A549 treated with CORT108297 at 1 μM for 4 hours (cell line): ENCODE measurements at places on chromosomes 5 and 9. TPM values are rescaled to one million over a fixed set of nuclear protein-coding genes. Genes with fewer than 3 reads are reported as not detected.

Gene SLC6A19
- 0.01 to 0.03 TPM (median 0.01 TPM) in 3 of 5 replicates, not detected in the others for total RNA-seq

Gene SPINK13
- 0.10 TPM in 1 of 5 replicates, not detected in the others for total RNA-seq

Gene RNF14
- 43.4 to 60.2 TPM (median 51.8 TPM) in 5 replicates for total RNA-seq

Gene COL15A1
- 0.39 to 0.80 TPM (median 0.51 TPM) in 5 replicates for total RNA-seq

Gene BAAT
- total RNA-seq: 0.33 to 0.60 TPM (median 0.41 TPM) in 5 replicates

Gene FREM1
- total RNA-seq: not detected in 5 replicates

Gene DMRT3
- not detected in 5 replicates for total RNA-seq

Gene KCNMB1
- not detected in 5 replicates for total RNA-seq

Gene MCC
- total RNA-seq: 0.22 to 0.70 TPM (median 0.35 TPM) in 5 replicates

Gene NR6A1
- 1.2 to 1.8 TPM (median 1.7 TPM) in 5 replicates for total RNA-seq

Gene SCAI
- 1.2 to 1.8 TPM (median 1.6 TPM) in 5 replicates for total RNA-seq

Gene NRARP
- total RNA-seq: 2.8 to 7.8 TPM (median 4.8 TPM) in 5 replicates
